Activated CD4-positive, alpha-beta T cell treated with anti-CD3 and anti-CD28 coated beads, Interleukin-2, amount 50 U/mL, for 48 hours (primary cell): ENCODE measurements at places on chromosomes 16 and 17.

DNA sequence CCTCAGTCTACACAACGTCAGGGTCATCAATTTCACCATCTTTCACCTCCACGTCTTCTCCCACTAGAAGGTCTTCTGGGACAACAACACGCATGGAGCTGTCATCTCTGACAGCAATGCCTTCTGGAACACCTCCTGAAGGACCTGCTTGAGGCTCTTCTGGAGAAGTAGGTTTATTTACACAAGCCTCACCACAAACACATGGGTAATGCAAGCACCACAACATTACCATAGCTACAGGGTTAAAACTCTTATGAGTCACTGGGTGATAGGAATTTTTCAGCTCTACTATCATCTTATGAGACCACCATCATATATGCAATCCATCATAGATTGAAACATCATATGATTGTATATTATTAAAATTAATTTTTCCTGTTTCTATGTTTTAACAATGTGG is 215.4 kb downstream of the CHD9NB start:
- no peak for DNase-seq

- no peak for DNase-seq
These were observed 233.2 kb downstream of the ZNF423 start for GRCh38 chr16:49622421-49623402.

- DNase-seq = peak; percentile 76
These were observed 24.9 kb downstream of the ACTG1 start for GRCh38 chr17:81487487-81488275.

- no peak for DNase-seq
These were observed 2.4 kb downstream of the UTS2R start for GRCh38 chr17:82373731-82374625.

GRCh38 chr17:41065829-41066624 is at the start of gene KRTAP2-4:
Gene KRTAP2-4 (minus strand): TSS chr17:41065879. CDS start chr17:41065845, 34 bp downstream.
- no peak for DNase-seq

DNA sequence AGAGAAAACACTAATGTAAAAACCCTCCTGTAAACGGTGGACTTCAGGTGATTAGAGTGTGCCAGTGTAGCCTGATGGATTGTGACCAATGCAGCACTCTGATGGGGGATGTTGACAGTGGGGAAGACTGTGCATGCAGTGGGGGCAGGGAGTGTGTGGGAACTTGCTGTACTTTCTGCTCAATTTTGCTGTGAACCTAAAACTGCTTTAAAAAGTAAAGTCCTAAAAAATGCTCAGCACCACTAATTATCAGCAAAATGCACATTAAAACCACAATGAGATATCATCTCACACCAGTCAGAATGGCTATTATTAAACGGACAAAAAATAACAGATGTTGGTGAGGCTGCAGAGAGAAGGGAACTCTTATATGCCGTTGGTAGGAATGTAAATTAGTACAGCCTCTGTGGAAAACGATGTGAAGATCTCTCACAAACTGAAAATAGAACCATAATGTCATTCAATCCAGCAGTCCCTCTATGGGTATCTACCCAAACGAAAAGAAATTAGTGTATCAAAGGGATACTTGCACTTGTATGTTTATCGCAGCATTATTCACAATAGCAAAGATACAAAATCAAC is 9.7 kb upstream of the ULK2 start:
- DNase-seq = no peak

GRCh38 chr17:38922538-38923297 is 2.7 kb upstream of the LASP1NB start:
- DNase-seq = no peak

DNA sequence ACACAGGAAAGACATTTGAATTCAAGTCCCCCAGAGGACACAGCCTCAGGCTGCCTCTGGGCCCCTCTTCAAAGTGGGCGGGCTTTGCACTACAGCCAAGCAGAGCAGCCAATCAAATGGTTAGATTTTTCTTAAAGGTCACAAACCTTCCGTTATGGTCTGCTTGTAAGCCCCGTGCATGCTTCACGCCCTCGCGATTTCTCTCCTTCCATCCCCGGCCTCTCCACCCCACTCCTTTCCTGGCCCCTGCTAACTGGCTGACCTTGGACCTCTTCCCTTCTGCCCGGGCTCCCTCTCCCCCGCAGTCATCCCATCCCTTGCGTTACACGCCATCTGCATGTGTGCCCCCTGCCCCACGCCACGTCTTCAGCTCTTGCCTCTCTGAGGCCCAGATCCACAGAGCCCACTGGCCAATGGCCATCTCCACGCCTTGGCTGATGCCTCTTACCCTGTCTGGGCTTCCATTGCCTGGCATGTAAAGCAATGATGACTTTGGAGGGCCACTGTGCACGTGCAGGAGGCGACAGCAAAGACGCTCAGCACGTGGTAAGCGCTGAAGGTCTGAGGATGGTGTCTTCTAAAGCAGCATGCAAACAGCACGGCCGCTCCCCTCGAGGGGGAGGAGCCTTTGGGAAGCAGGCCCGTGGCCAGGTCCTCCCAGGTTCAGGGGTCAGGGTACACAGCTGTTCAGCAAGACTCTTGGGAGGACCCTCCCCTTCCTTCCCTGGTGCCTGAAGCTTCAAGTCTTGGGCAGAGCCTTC is 86.8 kb downstream of the ZDHHC7 start:
- DNase-seq = no peak

DNA sequence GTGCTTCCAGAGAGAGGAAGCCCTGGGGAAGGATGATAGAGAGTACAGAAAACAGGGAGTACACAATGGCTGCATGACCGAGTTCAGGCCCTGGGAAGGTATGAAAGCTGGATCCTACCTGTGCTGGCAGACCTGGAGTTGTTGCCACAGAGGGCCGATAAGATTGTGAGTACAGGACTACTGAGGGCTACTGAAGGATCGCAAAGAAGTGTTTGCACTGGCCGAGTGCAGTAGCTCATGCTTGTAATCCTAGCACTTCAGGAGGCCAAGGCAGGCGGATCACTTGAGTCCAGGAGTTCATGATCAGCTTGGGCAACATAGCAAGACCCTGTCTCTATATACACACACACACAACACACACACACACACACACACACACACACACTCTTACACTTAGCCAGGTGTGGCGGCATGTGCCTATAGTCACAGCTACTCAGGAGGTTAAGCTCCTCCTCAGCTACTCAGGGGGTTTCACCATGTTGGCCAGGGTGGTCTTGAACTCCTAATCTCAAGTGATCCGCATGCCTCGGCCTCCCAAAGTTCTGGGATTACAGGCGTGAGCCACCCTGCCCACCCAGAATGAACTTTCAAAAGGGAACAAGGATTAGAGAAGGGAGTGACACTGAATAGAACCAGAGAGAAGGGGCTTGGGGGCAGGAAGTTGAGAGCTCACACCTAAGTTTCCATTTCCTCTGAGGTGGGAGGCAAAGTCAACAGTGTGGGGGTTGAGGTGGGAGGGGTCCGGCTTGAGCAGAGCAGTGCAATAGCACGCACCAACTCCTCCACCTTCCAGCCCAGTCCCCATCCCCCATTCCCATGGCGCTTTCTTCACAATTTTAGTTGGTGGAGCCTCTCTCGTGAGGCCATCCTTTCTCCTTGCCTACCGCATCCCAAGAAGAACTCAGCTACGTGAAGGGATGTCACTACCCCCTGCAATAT is 7.5 kb downstream of the SCIMP start:
- DNase-seq = no peak

- DNase-seq = peak; percentile 39
These were observed 31.3 kb downstream of the ZCCHC14 start for GRCh38 chr16:87461466-87461991.

DNA sequence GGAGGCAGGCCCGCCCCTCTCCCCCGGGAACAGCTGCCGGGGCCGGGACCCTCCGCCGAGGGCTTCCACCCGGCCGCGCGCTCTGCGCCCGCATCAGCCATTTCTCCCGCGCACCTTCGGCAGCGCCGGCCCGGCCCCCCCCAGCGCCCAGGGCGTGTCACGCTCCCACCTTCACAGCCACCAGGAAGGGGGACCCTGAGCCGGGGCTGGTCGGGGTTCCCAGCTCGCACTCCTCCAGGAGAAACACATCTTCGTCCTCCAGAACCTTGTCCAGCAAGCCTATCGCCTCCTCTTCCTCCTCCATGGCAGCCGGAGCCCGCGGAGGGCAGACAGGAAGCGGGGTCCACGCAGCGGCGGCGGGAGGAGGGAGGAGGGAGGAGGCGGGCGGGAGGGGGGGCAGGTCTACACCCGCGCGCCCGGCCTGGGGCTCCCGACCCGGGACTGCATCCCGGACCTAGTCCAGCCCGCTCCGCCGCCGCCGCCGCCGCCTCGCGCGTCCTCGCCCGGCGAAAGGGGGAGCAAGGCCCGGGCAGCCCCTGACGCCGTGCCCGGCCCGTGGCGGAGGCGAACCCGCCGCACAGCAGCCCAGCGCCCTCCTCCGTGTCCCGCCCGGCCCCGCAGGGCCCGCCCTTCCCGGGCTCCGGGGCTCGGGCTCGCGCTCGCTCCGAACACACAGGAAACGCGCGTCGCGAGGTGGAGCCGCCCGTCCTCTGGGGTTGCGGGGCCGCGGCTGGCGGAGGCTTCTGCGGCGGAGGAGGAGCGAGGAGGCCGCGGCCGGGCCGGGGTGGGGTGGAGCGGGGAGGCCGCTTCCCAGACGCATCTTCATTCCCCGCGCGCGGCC is 70.8 kb downstream of the ABR start:
- peak; percentile 66 for DNase-seq
